Stimulated activated CD4-positive, alpha-beta T cell treated with anti-CD3 and anti-CD28 coated beads, Interleukin-1b, Interleukin-23, amount 100 ng/mL, for 4 hours (primary cell): ENCODE measurements at places on chromosomes 7 and 10.

DNA sequence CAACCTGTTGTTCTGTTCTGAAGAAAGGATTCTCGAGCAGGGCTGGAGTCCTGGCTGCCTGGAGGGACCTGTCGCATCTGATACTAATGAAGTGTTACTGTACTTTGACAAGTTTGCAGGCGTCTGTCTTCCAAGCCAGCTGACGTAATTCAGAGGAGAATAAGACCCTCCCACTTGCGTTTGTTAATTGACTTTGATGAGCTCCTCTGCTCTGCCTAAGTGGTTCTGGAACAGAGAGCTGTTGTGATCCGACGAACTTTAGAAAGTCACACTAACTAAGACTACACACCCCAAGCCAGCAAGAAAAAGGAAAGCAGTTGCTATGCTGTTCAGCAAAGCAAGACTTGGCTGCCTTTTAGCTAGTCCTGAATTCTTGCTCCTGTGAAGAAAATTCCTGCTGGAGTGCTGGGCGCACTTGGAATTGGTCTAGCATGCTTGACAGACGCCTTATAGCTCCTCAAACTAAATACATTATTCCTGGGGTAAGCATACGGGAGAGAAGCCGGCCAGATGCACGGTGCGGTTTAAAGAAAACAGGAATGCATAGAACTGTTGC is 200.3 kb downstream of the CACNB2 start:
- DNase-seq: no peak

DNA sequence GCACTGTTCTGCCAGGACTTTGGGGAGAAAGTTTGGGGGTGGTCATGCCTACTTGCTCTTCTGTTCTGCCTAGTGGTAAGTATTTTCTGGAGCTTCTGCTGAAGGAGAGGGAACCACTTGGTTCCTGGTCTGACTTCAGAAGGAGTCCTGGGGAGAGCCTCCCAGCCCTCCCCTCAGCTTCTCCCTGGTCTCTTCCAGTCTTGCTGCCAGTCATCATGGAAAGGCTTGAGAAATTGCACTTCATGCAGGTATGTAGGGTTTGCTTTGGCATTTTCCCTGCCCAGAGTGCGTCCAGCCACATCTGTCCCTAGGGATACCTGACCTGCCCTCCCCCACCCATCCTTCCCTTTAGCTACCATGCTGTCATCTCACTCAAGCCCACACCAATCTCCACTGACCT is 11.1 kb upstream of the WBP1L start:
- no peak for DNase-seq

DNA sequence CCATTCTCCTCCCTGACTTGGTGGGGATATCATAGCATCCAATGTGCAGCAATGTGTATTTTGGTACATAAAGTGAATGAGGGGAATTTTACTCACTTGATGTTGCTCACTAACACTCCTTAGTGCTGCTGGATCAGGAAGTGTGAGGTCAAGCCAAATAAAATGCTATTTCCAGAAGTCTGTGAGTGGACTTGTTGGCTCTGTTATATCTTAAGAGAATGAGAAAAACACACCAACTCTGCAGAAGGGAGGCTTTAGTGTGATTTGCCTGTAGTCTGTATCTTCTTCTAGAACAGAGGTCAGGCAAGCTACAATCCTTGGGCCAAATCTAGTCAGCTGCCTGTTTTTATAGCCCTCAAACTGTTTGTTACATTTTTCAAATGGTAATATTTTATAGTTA is 154.3 kb downstream of the POLR1F start:
- DNase-seq: no peak

DNA sequence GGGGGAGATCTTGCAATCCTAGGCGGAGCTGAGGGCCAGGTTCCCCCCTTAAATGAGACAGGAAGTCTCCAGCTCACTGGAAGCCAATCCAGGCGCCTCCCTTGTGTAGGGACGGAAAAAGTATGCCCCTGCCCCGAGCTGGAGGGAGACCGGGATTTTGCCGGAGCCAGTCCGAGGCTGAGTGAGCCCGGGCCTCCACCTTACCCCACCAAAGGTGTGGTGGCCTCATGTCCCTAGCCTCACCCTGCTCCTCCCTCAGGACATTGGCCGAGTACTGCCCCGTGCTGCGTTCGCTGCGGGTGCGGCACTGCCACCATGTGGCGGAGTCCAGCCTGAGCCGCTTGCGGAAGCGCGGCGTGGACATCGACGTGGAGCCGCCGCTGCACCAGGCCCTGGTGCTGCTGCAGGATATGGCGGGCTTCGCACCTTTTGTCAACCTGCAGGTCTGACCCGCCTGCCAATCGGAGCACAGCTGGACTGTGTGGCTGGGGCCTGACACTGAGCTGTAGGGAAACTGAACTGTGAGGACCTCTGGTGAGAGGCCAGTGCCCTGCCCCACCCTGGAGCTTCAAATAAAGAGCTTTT is 2.0 kb downstream of the FBXL15 start:
- peak; percentile 48 for DNase-seq

- peak; percentile 5 for DNase-seq
Observed at GRCh38 chr7:127792528-127793342, 140.7 kb downstream of the SND1 start.

DNA sequence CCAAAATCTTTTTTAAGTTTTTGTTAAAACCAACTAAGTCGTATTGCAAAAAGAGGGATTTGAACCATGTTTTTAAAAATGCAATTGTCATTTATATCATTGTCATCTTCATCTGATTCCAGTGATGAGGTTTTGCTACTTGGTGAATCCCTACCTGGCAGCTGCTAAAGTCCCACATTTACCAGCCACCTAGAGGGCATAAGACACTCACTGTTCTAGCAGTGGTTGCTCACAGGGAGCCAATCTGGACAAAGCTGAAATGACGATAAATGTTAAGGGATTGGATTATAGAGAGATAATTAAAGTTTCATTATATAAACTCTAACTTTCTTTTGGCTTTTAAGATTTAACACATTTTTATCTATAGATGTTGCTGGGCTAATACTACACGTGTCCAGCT is 18.7 kb downstream of the KIFBP start:
- DNase-seq: no peak
